ENCODE measurements at places on chromosomes 2 and 18.

DNA sequence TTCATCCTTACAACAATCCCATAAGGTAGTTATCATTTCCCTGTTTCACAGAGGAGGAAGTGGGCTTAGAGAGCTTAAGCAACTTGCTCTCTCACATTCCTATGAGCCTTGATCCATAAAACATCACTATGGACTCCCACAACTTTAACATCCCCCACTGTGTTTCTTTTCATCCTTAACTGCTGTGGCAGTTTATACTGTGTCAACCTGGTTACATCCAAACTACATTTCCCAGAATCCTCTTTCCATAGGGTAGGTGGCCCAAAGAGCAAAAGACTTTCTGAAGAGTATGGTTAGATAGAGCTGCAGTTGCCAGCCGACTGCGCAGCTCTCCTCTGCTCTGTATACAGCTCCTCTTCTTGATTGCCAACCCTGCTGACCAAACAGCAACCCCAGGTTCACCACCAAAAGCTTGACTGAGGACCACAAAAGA lies 22.5 kb downstream of the MAP3K2 start:
- no peak for DNase-seq

GRCh38 chr2:204871231-204871953 lies 326.1 kb downstream of the PARD3B start:
- peak; percentile 83 for DNase-seq

DNA sequence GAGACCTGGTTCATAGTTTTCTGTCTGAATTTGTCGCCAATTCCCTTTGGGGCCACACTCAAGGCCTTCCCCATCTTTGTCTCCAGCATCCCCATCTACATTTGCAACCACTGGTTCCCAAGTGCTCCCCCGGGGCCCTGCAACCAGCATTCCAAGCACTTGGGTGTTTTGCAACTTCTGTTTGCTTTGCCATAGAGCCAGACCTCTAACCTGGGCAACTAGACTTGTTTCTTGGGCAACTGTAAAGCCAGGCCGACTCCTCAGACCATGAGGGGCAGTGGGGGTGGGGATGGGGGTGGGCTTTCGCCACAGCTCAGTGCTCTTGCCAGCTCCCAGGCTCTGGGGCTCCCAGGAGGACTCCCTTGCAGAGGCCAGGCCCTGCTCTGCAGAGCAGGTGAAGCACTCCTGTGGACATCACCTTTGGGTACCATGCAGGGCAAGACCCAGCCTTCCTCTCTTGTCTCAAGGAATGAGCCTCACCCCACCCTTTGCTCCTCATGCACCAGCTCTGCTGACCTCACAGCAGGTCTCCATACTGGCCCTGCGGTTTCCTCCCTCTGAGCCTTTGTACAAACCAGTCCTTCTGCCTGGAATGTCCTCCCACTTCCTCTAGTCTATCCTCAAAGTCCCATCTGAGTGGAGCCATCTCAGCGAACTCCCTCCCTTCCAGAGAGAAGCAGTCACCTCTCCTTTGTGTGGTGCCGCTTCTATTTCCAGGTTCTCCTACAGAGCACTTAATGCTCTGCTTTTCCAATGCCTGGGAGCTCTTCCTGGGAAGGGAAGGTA lies 126.7 kb upstream of the MYCN start:
- no peak for DNase-seq

GRCh38 chr2:196783431-196784094 lies 15.9 kb downstream of the GTF3C3 start:
- no peak for DNase-seq

DNA sequence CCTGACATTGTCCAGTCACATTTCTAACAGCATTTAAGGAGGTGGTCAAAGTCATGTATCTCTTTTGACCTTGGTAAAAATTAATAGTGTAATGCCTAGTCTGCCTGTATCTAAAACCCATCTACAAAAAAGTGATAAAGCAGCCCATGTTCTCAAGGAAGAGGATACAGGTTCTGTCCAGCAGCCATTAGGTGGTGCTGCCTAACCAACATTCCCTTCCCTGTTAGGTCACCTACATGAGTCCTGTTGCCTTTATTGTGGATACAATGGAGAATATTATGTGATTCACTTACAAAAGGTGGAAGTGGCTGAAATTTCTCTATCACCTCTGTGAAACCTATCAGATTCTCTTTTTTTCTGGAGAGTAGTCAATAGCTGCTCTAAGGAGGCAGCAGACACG lies 52.5 kb downstream of the AQP4 start:
- DNase-seq, result no peak

DNA sequence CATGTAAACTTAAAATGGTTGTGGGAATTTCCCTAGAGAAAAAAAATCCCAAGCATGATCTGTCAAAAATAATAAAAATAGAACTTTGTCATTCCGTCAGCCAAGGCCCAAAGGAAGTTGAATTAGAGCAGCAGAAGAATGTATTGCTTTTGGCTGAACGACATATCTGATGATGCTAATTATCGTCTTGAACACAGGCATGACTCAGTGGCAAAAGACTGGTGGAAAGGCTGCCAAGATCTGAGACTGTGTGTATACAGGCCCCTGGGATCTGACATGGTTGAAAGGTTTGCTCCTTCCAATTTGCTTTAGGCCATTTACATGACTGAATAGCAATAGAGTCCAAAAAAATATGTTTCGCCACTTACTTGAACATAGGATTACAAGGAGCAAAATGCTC lies 1057.1 kb upstream of the CRIM1 start:
- peak; percentile 68 for DNase-seq

DNA sequence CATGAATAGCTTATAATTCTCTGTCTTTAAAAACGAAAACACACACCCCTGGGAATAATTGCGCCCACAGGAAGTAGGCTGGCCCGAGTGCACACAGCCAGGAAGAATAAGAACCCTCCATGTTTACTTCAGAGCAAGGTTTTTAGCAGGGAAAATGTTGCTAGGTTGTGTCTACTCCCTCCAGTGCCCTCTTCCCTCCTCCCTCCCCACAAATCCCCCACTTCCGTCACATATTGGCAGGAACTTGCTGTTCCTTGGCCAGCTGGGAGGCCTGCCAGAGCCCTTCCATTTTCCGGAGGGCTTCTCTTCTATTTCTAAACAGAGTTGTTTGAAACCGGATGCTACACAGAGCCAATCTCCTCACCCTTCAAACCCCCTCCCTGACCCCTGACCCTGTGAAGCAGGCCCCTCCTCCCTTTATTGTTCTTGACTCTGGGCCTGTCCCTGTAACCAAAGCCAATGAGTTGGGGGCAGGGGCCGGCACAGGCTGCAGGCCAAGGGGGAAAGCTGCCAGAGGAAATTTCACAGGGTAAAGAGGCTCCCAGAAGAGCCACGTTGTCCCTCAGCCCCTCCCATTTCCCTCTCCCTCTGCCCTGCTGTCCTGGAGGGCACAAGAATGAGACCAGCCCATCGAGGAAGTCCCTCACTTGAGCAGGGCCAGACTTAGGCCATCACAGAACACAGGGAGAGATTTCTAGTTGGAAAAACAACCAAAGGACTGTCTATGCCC lies 49.8 kb upstream of the LGALSL start:
- peak; percentile 98 for DNase-seq

DNA sequence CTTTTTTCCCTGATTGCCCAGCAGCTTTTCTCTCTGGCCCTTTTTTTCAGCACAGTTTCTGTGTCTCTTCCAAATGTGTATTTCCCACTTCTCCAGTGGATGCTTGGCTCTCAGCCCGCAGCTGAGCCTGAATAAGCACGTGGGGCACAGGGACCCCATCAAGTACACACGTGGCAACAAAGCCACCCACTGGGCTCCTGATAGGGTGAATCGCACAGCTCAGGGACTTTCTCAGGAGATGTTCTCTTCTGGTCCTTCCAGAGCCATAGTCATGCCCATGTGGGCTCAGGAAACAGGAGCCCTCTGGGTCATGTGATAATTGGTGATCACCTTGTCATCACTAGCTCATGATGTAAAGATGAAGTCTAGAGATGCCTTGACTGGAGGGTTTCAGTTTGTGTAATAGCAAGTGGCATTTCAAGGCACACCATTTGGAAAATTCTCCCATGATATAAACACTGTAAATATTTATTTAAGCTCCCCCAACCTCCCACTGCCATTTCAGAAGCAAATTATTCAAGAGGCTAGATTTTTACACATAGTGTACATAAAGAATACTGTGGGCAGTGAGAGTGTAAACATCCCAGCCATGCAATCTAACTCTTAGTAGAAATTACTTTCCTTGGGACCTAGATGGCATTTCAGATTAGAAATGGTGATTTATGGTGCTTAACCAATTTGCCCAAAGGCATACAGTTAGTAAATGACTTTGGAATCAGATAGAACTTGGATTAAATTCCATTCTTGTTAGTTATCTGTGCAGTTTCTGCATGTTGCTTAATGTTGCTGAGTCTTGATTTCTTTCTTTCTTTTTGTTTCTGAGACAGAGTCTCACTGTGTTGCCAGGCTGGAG lies 597.5 kb downstream of the SLC4A3 start:
- DNase-seq, result no peak
